Tibial artery (tissue), 4 donors: ENCODE measurements at places on chromosomes 12 and 14.

- DNase-seq, result no peak
These were observed 1124.0 kb upstream of the TMEM132C start for GRCh38 chr12:127143020-127143419.

DNA sequence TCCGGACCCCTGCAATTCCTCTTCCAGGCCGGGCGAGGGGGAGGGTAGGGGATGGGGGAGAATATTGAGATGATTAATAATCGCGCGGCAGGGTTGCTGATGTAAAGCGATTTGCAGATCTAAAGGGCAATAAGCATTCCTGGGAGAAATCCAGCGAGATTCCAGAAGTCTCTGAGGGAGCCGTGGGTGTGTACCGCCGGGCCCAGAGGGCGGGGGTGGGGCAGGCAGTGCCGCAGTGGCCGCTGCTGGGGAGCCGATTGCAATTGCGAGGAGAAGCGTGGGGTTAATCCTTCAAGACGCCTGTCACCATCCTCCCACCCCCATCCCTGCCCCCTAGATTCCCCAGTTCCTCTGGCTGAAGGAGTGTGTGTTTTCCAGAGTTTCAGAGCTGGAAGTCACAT, 16.4 kb downstream of the FOS start:
- peak; percentile 71 for DNase-seq

GRCh38 chr12:47193066-47193465, 113.3 kb upstream of the AMIGO2 start:
- no peak for DNase-seq

- DNase-seq, result peak; percentile 53
These were observed 205.1 kb downstream of the PTPRO start for GRCh38 chr12:15527201-15528080.

GRCh38 chr14:102320033-102320660, 601 bp downstream of the ZNF839 start:
- peak; percentile 78 for DNase-seq

- peak; percentile 100 for DNase-seq
These were observed 646 bp upstream of the CORO1C start for GRCh38 chr12:108731866-108732461.

GRCh38 chr12:130860311-130860710, 11.6 kb upstream of the RAN start:
- DNase-seq, result no peak

GRCh38 chr14:34007902-34008301, 57.0 kb upstream of the EGLN3 start:
- no peak for DNase-seq

- no peak for DNase-seq
These were observed 3.0 kb downstream of the GZMB start for GRCh38 chr14:24630872-24631477.

DNA sequence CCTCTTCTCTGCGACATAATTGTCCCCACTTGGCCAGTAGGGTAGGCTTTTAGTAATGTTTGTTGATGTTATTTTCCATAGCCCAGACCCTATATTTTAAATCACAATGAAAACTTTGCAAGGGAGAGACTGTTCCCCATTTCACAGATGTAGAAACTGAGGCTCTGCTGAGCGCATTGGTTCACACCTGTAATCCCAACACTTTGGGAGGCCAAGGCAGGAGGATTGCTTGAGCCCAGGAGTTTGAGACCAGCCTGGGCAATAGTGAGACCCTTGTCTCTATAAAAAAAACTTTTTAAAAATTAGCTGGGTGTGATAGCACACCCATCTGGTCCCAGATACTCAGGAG, 114.8 kb downstream of the DIP2B start:
- no peak for DNase-seq

GRCh38 chr12:121781484-121781997, 11.9 kb downstream of the RHOF start:
- DNase-seq, result no peak

DNA sequence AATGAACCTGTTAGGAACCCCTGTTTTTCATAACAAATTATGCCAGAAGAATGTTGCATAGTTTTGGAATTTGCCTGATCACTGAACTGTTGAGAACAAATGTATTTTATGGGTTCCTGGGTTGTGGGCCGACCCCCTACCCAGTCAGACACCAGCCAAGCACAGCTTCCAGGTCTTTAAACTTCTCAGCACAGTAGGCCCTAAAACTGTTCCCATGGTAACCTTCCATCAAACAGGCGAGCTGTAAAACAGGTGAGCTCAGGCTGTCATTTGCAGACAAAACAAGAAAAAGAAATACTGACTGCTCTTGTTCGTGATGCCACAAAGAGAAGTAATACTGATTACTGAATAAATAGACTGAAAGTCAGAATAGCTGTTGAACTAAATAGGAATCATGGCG, 147.0 kb downstream of the PTPRO start:
- DNase-seq, result no peak

GRCh38 chr14:71931492-71932228, 569 bp upstream of the RGS6 start:
- no peak for DNase-seq

DNA sequence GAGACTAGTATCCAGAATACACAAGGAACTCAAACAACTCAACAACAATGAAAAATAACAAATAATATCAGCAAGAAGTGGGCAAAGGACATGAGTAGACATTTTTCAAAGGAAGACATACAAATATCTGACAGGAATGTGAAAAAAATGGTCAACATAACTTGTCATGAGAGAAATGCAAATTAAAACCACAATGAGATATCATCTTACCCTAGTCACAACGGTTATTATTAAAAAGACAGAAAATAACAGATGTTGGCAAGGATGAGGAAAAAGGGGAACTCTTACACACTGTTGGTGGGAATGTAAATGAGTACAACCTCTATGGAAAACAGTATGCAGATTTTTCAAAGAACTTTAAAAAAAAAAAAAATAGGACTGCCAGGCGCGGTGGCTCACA, 20.4 kb downstream of the VWF start:
- no peak for DNase-seq

DNA sequence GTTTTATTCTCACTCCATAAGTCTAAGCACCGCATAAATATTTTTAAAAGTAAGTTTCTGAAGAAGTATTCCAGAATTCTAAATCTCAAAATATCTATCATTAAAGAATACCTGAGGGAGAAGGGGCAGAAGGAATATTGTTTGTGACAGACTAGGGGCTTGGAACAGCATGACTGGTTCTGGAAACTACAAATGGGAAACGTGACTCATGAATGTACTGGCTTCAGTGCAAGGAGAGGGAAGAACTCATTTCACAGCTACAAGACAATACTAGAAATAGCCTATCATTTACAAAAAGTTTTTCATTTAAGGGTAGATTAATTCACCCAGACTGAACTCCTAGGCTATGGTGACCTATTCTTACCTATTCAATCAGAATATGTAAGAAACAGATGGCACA, 121.3 kb downstream of the SLC25A21 start:
- DNase-seq, result no peak

DNA sequence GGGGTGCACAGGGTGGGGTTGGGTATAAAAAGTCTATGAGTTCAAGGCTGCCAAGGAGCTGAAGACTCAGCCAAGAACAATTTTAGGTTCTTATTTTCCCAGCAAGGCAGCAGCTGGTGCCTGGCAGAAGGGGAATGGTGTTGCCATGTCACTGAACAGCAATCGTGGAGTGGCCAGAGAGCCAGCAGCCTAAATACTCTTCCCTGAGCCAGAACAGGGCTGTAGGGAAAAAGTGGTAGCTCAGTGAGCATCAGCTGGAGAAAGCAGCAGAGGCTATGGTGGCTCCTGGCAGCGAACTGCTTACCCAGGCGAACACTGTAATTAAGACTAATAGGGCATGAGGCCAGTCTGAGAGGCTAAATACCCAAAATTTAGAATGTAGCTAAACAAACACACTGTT, 334.9 kb downstream of the RMST start:
- DNase-seq, result no peak

DNA sequence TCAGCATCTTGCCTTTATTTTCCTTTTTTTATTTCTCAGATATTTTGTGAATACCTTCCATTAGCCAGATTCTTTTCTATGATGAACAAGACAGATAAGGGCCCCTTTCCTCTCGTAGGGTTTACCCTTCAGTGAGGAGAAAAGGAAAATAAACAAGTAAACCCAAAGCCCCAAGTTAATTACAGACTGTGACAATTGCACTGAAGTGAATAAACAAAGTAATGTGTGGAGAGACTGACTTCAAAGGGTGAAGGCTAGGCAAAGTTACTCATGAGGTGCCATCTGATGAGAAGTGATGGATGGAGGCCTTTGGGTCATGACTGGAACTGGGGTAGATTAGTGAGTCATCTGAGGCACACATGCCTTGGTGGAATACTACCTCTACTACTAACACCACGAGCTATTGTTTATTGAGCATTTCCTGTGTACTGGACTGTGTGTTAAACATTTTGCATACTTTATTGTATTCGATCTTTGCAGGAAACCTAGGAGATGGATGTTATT, 143.4 kb upstream of the PRICKLE1 start:
- DNase-seq, result no peak

- DNase-seq, result no peak
These were observed 13.5 kb downstream of the COQ5 start for GRCh38 chr12:120515496-120515895.

DNA sequence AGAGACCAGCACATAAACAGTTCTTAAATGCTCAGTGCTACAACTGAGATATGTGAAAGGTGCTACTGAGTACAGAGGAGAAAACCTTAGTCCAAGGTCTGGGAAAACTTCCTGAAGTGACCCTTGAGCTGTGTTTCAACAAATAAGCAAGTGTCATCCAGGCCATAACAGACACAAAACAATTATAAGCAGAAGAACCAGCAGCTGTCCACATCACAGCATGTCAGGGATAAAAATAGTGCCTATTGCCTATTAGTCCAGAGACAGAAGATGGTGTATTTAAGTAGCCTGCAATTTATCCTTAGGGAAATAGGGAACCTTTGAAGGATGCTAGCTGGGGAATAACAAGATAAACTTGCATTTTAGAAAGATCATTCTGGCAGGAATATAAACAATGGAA, 237.8 kb downstream of the SPTSSA start:
- no peak for DNase-seq

- no peak for DNase-seq
These were observed 51.5 kb downstream of the HCAR2 start for GRCh38 chr12:122651520-122652224.
